Sigmoid colon (tissue), 7 donors: ENCODE measurements at places on chromosomes 6 and 20. TPM values are rescaled to one million over a fixed set of nuclear protein-coding genes. Genes with fewer than 3 reads are reported as not detected.

- DNase-seq: no peak
Observed at GRCh38 chr6:12037798-12038197, 25.7 kb downstream of the HIVEP1 start.

- no peak for DNase-seq
Observed at GRCh38 chr6:133467231-133467981, 226.2 kb downstream of the EYA4 start.

GRCh38 chr6:21095462-21095861 lies 498.1 kb upstream of the SOX4 start:
- DNase-seq: no peak

- DNase-seq: no peak
Observed at GRCh38 chr6:48817333-48818051, 645.6 kb downstream of the MMUT start.

DNA sequence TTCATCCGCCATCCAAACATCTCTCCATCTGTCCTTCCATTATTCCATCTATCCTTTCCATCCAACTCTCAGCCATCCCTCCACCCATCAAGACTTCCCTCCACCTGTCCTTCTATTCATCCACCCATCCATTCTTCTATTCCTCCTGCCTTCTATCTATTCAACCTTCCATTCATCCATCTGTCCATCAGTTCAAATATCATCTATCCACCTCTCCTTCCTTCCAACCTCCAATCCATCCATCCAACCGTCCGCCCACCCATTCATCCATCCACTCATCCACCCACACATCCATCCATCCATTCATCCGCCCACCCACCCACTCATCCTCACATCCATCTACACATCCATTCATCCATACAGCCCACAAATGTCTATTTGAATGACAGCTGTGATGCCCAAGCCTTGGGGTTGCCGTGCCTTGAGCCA lies 132.1 kb downstream of the CEBPB start:
- peak; percentile 53 for DNase-seq

DNA sequence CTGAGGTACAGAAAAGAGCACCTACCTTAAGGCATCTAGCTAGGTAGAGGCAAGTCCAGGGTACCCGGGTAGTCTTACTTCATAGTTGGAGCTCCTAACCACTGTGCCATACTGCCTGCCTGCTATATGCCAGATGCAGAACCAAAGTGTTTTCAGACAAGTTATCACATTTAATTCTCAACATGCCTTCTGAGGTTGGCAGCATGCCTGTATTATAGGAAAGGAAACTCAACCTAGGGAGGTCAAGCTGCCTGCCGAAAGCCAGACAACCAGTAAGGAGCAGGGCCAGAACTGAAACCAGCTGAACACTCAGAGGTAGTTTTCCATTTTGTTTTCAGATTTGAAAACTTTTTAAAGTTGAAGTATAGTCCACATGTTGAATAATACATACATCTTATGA lies 5.4 kb downstream of the CTNNBL1 start:
- DNase-seq: no peak

DNA sequence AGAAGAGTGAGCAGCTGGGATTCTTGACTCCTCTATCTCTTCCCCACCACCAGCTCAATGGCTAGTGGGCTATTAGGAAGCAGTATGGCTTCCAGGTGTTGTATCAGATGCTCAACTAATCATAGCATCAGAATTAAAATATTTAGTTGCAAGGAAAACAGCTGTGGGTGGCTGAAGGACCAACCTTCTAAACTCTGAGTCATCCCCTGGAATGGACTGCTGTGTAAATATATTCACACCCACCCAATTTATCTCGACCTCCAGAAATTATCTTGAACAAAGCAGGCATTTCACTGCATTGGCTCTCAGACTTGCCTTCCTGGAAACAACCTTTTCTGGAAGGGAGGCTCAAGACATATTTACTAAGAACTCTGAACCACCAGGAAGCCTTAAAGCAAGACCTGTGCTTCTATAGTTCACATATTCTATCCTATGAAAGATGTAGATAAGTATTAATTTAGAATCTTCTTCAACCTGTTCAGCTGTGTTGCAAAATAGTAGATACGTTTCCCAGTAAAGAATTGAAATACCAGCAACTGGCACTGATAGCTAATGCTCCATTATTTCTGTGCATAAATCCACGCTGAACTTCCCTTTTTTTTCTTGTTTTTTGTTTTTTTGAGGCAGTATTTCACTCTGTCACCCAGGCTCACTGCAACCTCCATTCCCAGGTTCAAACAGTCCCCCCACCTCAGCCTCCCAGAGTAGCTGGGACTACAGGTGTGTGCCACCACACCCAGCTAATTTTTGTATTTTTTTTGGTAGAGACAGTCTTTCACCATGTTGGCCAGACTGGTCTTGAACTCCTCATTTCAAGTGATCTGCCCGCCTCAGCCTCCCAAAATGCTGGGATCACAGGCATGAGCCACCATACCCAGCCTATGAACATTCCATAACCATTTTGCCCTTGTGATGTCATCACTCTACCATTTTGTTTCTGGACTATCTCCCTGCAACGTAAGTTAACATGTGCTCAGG lies 56.9 kb upstream of the CD2AP start:
- DNase-seq: no peak

GRCh38 chr6:82521861-82522260 lies 158.2 kb downstream of the TPBG start:
- DNase-seq: no peak

GRCh38 chr6:145087034-145087433 lies 648.3 kb downstream of the EPM2A start:
- DNase-seq: no peak

DNA sequence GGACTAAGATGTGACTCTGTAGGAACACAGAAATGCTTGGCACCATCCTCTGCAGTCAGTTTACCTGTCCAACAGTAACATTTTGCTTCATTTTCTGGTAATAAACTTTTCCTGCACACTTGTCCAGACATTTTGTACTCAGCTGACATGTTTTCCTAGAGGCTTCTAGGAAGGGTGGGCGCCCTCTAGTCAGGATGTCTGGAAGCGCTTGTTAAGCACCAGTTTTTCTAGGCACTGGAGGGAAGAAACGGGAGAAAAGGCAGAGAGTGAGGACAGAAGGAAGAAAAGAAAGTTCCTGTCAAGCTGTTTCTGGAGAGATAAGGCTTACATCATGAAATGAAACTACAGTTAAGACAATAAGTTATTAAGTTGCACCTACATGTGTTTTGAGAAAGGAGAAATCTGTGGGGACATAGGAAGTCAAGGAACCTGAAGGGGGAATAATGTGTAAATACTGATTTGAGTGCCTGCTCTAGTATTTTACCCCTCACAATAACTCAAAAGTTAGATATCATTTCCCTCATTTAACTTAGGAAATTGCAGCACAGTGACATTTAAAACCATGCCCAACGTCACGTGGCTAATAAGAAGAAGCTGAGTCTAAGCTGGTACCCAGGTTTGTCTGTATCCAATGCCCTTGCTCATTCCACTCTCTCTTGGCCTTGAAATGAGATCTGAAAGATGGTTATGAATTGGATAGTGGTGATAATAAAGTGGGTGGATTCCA lies 42.7 kb upstream of the TNFRSF21 start:
- DNase-seq: no peak

Gene SLC4A11
- not detected for total RNA-seq

- no peak for DNase-seq
Observed at GRCh38 chr6:144349690-144350527, 64.8 kb downstream of the UTRN start.

GRCh38 chr6:56595490-56596122 lies 47.1 kb downstream of the DST start:
- DNase-seq: no peak

DNA sequence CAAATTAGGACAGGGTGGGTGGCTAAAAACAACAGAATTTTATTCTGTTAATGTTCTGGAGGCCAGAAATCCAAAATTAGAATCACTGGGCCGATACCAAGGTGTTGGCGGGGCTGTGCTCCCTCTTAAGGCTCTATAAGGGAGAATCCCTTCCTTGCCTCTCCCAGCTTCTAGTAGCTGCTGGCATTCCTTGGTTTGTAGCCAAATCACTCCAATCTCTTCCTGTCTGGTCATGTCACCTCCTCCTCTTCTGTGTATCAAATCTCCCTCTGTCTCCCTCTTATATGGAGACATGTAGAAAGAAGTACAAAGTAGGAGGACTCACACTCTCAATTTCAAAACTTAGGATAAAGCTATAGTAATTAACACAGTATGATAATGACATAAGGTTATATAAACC lies 102.9 kb upstream of the SIRPA start:
- DNase-seq: no peak

Gene CLIC5
- total RNA-seq: 3.5 TPM

DNA sequence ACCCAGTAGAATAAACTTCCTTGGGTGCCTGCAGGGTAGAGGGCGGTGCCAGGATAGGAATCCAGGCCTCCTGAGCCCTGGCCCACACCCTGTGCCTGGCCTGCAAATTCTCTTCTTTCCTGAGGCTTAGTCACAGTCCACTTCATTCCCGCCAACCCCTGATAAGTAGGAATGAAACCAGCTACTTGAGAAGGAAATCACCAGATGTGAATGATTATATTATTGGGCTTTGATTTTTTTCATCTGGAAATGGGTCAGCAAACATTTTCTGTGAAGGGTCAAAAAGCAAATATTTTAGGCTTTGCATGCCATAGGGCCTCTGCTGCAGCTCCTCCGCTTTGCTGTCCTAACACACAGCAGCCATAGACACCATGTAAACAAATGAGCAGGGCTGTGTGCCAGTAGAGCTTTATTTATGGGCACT lies 50.2 kb downstream of the STK35 start:
- no peak for DNase-seq

DNA sequence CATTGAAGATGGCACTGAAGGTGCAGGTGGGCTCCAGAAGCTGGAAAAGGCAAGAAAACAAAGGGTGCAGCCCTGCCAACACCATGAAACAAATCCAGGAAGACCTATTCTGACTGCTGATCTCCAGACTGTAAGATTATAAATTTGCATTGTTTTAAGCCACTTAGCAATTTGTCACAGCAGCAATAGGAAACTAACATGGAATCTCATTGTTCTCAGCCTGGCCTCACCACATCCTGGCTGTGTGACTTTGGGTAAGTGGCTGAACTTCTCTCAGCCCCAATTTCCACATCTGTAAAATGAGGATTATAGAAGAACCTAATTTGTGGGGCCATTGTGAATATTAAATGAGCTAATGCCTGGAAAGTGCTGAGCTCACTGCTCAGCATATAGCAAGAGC lies 160.4 kb upstream of the MAFB start:
- no peak for DNase-seq

Gene PROKR2
- total RNA-seq: not detected

Gene BPIFA1
- total RNA-seq: not detected

DNA sequence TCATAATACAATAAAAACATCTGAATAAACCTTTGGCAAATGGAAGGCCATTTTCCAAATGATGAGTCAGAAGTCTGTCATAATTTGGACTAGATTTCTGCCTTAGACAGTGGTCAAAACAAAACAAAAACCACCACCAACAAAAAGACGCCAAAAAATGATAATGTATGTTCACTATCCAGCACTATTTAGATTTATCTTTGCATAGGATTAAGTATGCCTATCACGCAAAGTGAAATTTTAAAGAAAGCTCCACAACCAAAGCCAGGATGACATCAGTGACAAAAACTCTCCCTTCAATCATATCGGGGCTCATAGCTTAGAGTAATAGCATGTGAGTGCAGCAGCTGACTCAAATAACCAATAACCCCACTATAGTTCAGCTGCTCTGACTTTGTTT lies 201.9 kb downstream of the MOXD1 start:
- DNase-seq: no peak

GRCh38 chr20:40970218-40970617 lies 58.4 kb upstream of the TOP1 start:
- DNase-seq: peak; percentile 54

Gene TSPYL4
- total RNA-seq: 18.5 TPM

- no peak for DNase-seq
Observed at GRCh38 chr20:20895537-20895936, 183.1 kb upstream of the RALGAPA2 start.

Gene HLA-DMB
- total RNA-seq: 10.8 TPM

DNA sequence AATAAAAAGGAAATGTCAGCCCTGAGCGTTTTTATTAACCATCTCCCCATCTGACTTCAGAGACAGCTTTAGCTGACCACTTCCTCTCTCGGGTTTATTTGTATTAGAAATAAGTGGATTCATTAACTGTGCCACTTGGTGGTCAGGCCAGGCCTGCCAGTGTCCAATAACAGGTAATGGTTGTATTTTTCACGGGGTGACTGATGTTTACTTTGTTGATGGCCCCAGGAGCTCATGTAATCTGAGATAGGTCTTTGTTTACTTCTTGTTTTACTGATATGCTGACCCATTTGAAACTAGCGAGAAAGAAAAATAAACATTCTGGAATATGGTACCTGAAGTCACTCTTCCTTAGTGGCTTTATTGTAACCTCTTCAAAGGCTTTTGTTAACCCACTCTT lies 504.3 kb upstream of the SLC35B3 start:
- no peak for DNase-seq

GRCh38 chr6:51260003-51260402 lies 441.3 kb downstream of the TFAP2B start:
- DNase-seq: no peak

- no peak for DNase-seq
Observed at GRCh38 chr20:7765221-7765620, 175.0 kb downstream of the HAO1 start.

Gene MUC22
- total RNA-seq: not detected

DNA sequence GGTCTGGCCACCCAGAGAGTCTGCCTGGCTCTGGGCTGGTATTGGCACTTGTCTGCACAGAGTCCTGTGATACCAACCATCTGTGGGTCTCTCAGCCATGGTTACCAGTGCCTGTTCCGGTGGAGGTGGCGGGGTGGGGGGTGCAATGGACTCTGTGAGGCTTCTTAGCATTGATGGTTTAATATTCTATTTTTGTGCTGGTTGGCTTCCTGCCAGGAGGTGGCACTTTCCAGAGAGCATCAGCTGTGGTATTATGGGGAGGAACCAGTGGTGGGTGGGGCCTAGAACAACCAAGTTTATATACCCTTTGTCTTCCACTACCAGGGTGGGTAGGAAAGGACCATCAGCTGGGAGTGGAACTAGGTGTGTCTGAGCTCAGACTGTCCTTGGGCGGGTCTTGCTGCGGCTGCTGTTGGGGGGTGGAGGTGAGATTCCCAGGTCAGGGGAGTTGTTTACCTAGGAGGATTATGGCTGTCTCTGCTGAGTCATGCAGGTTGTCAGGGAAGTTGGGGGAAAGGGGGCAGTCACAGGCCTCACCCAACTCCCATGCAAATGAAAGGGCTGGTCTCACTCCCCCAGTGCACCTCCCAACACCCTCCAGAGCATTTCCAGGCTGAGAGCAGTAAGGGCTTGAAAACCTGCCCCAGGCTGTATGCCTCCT lies 117.5 kb downstream of the FLRT3 start:
- DNase-seq: peak; percentile 48

Gene BHLHE23
- total RNA-seq: not detected
